Epithelial cell of prostate (primary cell): ENCODE measurements at places on chromosomes 3 and 15.

DNA sequence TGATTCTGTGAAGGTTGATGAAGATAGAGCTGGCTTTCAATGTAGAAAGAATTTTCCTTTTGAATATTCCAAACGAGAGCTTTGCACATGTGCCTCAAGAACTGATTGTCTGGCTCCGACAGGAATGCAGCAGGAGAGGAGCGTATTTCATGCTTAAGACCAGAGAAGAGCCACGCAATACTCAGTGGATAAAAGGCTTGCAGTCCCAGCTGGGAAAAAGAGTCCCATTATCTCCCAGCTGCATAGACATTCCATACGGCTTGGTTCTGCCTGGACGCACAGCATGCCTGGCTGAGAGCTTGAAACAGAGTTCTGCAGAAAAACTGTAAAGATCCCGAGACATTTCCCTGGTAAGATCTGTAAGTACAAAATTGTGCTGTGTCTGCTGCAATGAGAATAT, at the start of gene CNTN6:
Gene CNTN6, plus strand, starts transcription at position 254 of the 400 bp plus-strand sequence. CDS start 54,985 bp downstream, outside the sequence.
- no peak for DNase-seq

DNA sequence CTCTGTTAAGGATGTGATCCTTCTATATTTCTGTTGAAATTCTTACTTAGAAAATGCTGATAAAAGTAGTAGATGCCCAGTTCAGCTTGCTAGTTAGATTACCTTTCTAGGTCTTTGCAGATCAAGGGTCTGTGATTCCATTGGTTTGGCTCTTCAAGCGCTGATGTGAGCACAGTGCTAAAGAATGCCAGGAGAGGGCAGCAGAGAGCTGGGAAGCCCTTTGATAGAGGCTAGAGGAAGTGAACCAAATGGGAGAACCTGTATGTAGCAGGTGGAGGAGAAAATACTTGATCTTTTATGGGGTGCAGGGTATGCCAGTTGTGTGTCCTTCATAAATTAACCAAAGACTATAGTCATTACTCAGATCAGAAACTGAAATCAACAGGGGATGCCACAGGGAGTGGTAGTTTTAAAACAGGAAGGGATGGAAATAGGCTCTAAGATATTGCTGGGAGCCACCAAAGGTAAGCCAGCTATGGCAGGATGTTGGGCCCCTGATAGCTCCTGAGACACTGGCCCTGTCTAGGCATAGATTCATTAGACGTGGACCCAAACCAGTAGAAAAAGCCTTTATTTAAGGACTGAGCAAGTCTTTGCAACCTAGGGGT, 677.4 kb downstream of the SQOR start:
- DNase-seq = no peak

- no peak for DNase-seq
These were observed 15.4 kb downstream of the RTP1 start for GRCh38 chr3:187212705-187213104.

- no peak for DNase-seq
These were observed 317.6 kb downstream of the CHL1 start for GRCh38 chr3:514192-514591.

DNA sequence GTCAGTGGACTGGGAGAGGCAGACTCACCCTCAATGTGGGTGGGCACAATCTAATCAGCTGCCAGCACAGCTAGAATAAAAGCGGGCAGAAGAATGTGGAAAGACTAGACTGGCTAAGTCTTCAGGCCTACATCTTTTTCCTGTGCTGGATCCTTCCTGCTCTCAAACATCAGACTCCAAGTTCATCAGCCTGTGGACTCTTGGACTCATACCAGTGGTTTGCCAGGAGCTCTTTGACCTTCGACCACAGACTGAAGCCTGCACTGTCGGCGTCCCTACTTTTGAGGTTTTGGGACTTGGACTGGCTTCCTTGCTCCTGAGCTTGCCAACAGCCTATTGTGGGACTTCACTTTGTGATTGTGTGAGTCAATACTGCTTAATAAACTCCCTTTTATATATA, 68.0 kb downstream of the CNTN3 start:
- no peak for DNase-seq

DNA sequence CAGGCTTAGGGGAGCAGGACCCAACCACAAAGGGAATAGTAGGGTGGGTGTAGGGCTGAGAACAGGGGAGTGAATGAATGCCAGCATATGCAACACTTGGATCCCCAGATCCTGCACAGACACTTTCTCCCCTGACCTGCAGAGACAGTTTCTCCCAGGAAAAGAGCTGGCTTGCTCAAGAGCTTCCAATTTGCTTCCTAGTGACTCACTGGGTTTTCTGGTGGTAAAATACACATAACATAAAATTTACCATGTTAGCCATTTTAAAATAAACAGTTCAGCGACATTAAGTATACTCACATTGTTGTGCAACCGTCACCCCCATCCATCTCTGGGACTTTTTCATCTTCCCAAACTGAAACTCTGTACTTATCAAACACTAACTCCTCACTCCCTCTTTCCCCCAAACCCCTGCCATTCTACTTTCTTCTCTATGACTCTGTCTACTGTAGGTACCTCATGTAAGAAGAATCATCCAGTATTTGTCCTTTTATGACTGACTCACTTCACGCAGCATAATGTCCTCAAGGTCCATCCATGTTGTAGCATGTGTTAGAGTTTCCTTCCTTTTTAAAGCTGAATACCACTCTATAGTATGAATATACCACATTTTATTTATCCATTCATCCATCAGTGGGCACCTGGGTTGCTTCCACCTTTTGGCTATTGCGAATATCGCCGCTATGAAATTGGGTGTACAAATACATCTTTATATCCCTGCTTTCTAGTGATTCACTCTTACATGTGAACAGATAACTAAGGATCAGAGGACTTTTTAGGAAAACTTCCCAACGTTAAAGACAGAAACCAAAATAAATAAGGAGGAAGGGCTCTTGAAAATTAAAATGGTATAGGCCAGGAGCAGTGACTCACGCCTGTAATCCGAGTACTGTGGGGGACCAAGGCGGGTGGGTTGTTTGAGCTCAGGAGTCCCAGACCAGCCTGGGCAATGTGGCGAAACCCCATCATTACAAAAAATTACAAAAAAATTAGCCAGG, 95.6 kb upstream of the TJP1 start:
- DNase-seq = no peak

DNA sequence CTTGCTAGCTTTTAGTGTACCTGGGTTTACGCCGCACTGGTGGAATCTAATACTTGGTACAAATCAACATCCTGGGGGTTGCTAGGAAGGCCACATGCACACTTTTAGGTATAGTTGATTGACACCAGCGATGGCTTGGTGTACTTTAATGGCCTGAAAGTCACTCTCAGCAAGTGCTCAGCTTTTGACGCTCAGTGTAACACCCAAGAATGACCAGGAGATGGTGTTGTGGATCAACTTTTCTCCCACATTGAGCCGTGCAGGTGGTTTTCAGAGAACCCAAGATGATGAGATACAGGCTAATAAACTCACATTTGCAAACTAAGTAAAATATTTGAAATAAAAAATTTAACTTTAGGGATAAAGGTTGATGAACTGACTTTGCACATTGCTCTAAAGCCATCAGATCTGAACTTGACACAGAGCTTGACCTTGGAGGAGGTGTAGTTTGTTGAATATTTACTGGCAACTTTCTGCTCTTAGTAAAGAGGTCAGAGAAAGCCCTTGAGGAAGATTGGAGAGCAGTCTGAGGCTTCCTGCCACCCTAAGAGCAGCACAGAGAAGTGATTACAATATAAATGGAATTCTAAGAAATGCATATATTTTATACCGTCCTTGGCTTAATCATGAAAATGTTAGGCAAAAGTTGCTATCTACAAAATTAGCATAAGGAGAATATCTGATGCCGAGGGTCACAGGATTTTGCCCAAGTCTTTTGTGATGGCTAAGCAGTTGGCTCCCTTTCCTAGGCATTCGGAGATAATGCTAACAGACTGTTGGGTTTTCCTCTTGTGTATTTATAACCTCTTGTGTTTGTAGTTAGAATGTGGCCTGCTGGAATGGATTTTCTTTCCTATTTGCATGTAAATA, 143.4 kb upstream of the RASGRP1 start:
- DNase-seq = no peak

DNA sequence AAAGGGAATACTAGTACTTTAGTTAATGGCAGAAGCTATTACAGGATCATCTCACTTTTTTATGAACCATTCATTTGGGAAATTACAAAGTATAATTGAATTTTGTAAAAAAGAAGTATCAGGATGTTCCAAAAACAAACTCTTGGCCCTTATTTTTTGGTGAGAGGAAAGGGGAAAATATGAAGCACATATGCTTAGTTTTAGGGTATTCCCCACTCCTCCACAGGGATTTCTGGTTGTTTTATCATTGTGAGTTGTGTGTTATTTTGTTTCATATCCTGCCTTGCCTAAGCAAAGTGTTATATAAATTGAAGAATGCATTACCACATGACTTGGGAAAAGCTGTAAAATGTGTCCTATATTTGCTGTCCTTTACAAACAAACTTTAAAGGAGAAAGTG, 227.0 kb downstream of the FMN1 start:
- DNase-seq = no peak

DNA sequence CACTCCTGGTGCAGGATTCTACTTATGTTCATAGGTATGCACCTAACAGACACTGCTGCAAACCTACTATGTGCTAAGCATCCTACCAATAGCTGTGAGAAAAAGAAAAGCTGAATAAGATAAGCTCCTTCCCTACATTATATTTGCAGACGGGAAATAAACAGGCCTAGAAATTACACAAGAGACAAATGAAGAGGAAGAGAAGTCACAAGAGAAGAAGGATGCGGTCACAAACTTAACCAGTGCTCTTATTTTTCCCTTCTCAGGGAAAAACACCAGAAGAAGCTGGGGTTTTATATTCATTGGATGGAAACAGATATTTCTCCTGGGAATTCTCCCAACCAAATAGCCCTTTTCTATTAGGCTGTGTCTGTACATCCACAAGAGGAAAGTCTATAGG, 109.7 kb upstream of the TRIM42 start:
- DNase-seq = no peak

DNA sequence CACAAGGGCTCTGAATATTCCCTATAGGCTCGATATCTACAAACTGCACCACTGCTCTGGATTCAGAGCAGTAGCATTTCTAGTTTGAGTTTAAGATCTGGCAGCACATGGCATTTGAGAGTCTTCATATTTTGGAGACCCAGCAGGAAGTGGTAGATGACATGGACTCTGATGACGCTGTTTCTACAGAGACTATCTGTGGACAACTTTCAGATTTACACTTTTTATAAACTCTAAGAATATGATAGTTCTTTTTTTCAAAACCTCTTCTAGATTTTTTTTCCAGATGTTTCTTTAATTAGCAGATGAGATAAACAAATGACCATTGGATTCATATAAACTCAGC, 35.8 kb downstream of the ARMC8 start:
- no peak for DNase-seq

DNA sequence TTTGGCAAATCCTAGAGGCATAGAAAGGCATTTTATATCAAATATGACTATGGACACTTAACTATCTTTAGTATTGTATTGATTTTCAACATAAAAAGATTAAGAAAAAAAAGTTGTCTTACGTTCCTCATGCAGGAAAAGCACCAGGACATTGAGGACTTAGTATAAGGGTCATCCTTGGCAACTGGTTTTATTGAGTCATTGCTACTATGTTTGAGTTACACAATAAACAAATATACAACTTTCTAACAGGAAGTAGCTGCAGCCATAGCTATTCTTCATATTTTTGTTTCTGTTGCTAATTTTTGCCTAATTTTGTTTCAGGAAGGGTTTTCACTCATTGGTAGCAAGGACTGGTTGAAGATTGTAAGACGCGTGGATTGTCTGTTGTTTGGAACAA, 93.0 kb downstream of the NPTN start:
- no peak for DNase-seq

DNA sequence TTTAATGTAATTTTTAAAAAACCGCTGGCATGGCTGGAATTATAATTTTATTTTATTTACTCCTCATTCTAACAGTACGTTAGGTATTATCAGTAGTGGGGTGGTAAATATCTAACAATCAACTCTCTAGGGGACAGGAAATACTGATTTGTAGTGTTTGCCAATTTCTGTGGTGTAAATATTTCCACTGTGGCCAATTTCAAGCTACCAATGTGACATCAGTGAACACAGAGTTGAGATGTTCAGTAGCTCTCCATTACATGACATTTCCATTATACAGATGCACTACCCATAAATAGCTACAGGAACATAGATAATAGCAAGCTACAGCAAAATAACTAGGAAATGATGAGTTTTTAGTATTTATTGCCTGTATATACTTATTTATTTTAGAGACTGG, 10.0 kb upstream of the ARL8B start:
- DNase-seq = no peak

- DNase-seq = peak; percentile 31
These were observed 124.9 kb downstream of the IGSF11 start for GRCh38 chr3:118909763-118910162.

DNA sequence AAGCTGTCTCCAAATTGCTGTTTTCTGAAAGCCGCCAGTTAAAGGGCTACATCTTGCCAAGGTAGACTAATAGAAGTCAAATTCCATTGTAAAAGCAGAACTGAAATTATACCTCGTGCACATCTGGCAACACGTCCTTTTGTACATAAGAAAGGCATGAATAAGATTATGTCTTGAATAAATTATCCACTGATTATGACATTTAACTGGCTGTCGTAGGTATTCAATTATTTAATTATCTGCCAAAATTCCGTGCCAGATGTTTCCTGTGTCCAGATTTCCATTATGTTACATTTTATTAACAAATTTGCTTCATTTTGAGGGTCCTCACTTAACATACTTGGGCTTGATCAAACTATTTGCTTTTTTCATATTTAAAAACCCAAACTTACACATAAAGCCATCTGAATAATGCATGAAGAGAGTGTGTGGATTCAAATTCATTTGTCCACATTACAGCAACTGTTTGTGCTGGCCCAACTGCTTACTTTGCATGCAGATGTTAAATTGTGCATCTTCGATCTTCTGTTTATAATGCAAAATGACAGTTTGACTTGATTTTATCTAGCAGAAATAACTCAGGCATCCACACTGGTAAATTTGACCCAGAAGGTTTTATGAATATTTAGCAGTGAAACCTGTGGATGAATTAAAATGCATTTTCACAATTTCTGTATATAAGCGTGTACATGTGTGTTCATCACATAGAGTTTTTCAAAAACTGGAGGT, 701.5 kb downstream of the ZNF385D start:
- no peak for DNase-seq
